ENCODE measurements at places on chromosomes 4 and X. TPM values are rescaled to one million over a fixed set of nuclear protein-coding genes. Genes with fewer than 3 reads are reported as not detected.

Gene CRLF2
- not detected for total RNA-seq

Gene GAGE2A
- not detected for total RNA-seq

Gene BANK1
- total RNA-seq = 0.90 TPM

Gene GPR50
- not detected for total RNA-seq

All from Caki2 (cell line).